ENCODE measurements at places on chromosomes 2 and 18.

DNA sequence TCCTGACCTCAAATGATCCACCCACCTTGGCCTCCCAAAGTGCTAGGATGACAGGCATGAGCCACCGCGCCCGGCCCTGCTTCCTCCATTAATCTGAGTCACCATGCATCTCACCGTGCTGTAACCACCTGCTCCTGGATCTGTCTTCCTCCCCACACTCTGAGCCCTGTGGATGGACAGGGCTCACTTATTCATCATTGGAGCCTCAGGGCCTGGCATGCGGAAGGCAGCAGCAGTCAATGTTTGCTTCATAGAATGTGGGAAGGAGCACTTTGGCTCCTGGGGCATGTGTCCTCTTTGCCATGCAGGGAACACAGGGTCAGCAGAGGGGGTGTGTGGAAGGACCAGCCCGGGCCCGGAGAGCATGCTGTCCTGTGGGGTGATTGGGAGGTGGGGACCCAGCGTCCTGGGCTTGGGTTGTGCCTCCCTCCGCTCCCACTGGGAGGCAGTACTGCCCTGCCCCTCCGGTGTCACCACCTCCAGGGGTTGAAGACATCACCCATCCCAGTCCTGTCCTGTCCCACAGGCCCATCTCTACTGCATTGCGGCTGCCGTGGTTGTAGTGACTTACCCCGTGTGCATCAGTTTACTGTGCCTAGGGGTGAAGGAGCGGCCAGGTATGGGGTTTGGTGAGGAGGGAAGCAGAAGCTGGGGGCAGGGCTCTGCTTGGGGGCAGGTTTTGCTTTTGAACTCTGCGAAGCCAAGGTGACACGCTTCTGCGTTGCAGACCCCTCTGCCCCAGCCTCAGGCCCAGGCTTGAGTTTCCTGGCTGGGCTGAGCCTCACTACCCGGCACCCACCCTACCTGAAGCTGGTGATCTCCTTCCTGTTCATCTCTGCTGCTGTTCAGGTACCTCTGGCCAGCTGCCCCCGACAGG, 11.5 kb downstream of the MFSD2B start:
- DNase-seq = peak; percentile 81

DNA sequence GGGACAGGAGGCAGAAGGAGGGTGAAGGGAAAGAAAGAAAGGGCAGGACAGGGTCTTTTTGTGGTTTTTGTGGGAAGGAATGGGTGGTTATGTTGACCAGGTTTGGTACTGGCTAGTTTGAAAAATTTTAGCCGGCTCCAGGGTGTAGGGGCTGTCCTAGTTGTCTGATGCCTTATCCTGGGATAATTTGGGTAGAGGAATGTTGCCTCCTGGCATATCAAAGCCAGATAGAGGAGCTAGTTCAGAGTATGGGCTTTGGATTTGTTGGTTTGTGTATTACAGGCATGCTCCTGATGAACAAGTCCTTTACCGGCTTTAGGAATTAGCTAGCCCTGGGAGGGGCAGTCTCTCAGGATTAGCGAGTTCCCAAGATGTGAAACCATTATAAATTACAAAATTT, 101.1 kb upstream of the LHCGR start:
- no peak for DNase-seq

- DNase-seq = peak; percentile 45
These were observed 27.4 kb downstream of the HPCAL1 start for GRCh38 chr2:10329880-10330699.

GRCh38 chr18:63963615-63964256, 6.1 kb upstream of the SERPINB8 start:
- peak; percentile 73 for DNase-seq

GRCh38 chr2:41985573-41986095, 62.2 kb upstream of the PKDCC start:
- no peak for DNase-seq

DNA sequence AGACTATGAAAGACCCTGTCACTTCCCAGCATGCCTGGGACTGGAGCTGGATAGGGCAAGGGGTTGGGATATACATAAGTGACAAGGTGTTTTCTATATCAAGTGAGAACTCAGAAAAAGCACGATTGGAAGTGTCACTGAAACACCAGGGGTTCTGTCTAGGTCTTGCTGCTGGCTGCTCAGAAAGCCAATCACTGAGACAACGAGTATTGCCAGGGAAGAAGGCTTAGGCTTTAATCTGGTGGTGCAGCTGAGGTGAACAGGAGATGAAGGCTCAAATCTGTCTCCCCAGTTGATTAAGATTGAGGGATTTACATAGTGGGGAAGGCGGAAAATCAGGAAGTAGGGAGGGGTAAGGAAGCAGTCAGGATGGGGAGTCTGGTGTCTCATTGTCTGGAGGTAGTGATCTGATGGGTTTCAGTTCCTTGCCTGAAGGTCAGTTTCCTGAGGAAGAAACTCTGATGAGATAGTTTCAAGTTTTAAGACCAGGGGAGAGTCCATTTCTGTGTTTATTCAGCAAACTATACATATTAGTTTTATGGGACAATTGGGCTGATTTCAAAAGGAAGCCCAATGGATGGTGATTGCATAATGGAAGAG, 3.5 kb upstream of the C2orf74 start:
- peak; percentile 84 for DNase-seq

DNA sequence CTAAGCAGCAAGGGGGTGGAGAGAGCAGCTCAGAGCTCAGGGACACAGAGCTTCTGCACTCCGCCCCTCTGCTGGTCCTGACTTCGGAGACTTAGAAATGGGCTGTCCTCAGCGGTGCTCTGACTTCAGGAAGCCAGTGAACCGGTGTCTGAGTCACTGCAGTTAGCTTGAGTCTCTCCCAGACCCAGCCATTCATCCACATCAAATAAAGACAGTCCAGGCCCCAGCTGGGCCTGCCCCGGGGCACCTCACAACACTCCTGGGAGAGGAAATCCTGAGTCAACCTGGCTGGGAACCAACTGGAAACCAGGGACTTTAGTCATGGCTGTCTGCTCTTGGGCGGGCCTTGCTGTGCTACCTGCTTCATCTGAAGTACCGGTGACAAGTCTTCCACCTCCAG, 5.4 kb upstream of the ITGB6 start:
- DNase-seq = no peak

DNA sequence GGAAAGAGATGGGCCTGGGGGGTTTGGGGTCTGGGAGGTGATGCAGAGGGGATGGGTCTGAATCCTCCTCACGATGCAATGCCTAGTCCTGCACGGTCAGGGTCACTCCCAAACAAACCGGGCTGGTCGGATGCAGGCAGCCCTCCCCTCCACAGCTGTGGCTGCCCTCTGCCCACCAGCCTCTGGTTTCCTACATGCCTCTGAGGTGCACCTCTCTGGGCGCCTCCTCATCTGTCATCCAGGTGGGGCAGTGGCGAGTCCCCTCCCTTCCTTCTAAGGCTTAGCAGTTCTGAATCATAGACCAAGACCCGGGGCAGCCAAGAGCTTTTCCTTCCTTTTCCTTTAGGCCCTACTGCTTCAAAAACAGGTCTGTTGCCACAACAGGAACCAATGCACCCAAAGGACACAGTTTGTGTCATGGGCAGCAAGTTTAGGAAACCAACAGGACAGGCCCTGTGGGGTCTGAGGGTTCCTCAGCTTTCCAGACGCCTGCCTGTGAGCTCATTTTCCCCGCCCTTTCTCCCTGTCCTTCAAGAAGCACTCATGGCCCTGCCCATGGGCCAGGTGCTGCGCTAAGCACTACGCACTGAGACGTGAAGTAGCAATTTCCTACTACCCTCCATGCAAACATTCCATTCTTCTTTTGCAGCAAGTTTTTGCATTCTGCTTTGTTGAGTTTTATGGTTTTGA, 6.5 kb upstream of the MAL start:
- DNase-seq = peak; percentile 34

DNA sequence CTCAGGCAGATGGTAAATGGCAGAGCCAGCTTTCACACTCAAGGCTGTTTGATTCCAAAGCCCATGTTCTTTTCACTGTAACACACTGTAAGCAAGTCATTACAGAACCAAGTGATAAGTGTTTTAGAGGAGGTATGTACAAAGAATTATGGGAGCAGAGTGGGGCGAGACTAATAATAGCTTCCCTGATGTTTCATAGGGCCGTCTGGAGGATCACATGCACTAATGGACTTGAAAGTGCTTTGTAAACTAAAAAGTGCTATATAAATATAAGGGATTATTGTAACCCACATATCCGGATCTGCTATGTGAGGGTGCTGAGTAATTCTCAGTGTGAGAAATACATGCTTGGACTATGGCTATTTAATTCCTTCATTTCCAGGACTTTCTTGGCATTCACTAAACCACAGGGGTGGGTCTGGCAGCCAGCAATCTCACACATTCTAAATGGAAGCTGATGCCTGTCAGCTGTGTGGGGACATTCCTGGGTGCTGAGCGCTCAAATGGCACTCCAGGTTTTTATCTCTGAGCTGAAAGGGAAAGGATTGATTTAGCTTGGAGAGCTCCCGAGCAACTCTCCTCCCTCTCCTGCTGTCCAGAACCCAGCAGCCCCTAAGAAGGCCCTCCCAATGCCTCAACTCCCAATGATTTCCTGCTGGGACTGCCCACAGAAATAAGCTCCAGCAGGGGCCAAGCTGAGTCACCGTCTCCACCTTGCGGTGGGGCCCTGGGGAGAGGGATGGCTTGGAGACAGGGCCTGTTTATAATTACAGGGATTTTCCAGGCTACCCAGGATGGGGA, 222.8 kb downstream of the SOX11 start:
- DNase-seq = peak; percentile 97

- no peak for DNase-seq
These were observed 10.3 kb downstream of the TRIB2 start for GRCh38 chr2:12727065-12727464.

DNA sequence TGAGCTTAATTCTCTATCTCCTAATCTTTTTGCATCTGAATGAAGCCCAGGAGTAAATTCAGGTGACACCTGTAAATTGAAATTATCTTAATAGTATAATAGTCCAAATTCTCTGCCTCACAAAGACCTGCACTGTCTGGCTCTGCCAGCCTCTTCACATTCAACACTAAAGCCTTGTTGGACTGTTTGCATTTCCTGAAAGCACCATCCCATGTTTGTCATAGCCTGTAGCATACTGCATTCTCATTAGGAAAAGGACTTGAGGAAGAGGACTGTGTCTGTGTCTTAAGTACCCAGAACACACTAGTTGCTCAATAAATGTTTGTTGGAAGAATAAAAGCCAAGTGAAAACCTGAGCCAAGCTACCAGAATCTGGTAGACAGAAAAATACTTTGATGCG, 42.9 kb upstream of the GRHL1 start:
- no peak for DNase-seq

GRCh38 chr2:64865073-64865830, 123.9 kb upstream of the SLC1A4 start:
- DNase-seq = peak; percentile 60

DNA sequence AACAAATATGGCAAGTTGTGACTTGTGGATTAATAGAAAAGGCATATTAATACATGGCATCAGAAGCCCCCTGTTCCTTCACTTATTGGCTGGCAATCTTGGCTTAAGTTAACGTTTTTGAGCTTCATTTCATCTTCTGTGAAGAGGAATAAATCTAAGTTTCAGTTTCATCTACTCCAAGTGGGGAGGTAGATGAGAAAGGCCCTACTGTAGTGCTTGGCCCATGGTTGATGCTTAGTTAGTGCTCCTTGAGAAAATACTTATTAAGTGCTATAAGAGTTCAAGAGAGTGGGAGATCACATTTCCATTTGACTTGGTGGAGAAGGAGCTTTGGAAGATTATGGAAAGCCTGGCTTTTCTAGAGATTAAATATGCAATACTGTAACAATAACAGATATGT, 244.3 kb downstream of the BABAM2 start:
- no peak for DNase-seq

GRCh38 chr18:45962461-45962860, 4.7 kb downstream of the EPG5 start:
- no peak for DNase-seq

Measured in WERI-Rb-1 (cell line).